ENCODE measurements at places on chromosomes 1 and 21.

- DNase-seq, result peak; percentile 54
Observed at GRCh38 chr1:15260418-15261154, 13.6 kb downstream of the FHAD1 start.

DNA sequence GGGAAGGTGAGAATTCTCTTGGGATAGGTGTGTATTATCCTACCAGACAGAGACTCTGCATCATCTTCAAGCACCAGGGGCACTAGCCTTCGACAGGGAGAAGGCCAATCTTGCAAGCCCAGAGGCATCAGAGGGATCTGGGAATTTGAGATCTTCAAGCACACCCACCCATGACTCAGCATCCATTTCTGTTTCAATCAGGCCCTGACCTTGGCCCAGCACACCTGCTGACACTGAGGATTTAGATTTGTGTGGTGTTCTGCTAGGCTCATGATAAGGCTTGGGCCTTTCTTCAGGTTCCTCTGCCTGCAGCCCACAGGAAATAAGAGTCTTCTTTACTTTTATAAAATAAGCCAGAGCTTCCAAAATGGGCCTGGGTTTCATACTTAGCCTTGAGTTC is 6.6 kb upstream of the PCP4 start:
- no peak for DNase-seq

- no peak for DNase-seq
Observed at GRCh38 chr1:176602388-176603004, 139.5 kb downstream of the PAPPA2 start.

DNA sequence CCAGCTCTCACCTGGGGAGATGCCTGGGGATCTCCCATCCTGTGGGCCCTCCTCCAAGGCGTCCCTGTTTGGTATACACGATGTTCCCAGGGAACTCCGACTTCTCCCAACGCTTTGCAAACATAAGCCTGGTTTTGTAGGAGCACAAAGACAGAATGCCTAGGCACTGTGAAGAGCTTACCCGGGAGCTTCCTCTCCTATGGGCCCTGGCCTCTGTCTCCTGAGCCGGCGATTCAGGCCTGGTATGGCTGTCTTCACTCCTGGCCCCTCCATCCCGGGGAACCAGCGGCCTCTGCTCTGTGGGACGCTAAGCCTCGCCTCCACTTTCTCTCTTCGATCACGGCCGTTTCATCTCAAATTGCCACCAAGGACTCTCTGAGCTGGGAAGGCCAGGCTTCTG is 59.6 kb upstream of the ACTRT2 start:
- DNase-seq, result no peak
